Activated CD8-positive, alpha-beta memory T cell treated with anti-CD3 and anti-CD28 coated beads, Interleukin-2, amount 10 ng/mL, durations not matched to agents 7 days and 5 days (primary cell): ENCODE measurements at places on chromosomes 2 and 18. TPM values are rescaled to one million over a fixed set of nuclear protein-coding genes. Genes with fewer than 3 reads are reported as not detected.

Gene NGEF
- not detected for total RNA-seq

Gene XDH
- total RNA-seq, result 0.41 TPM

DNA sequence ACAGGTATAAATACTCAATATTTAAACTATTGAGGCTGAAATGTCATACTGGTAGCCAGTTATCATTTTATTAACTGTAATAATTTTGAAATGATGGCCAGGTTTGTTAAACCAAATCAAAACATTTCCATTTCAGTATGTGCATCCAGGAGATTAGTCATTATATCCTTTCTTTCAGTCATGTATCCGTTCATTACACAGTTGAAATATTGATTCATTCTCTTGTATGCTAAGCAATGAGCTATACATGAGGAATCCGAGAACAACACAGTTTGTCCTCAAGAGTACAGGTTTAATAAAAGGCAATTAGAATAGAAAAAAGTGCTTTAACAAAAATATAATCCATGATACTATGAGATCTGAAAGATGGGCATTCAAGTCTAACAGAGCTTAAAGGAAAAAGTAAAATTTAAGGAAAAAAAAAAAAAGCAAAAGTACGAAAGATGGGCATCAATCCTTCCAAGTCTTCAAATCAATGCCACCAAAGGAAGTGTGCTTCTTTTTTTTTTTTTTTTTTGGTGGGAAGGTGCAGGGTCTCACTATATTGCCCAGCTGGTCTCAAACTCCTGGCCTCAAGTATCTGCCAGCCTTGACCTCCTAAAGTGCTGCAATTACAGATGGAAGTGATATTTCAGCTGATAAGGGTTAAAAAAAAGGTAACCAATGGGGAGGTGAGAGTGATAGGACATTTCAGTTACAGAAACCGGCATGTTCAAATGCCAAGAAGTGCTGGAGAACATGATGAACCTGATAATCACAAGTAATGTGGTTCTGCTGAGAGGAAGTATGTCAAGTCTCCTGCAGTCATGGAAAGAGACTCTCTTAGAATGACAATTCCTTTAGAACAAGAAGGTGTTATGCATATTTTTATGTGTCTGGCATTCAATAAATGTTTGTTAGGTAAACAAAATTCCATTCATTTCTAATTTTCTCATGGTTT is 35.8 kb downstream of the PUM2 start:
- DNase-seq, result no peak
- no peak overlapping the region for H3K4me3 ChIP-seq
- peaks cover 51% of the 10 kb centered on the region for H3K36me3 ChIP-seq
- no peaks in the 10 kb centered on the region for H3K27me3 ChIP-seq
- H3K4me1 ChIP-seq, result peaks cover 23% of the 10 kb centered on the region

Gene SLC30A3
- 0.38 TPM for total RNA-seq

Gene GPAT2
- total RNA-seq, result 19.6 TPM
